ENCODE measurements at places on chromosomes 2 and 18.

- DNase-seq = no peak
Measured at GRCh38 chr2:215461836-215462532, 26.1 kb upstream of the FN1 start.

GRCh38 chr18:34345738-34346137 is 121.0 kb upstream of the NOL4 start:
- no peak for DNase-seq

- no peak for DNase-seq
Measured at GRCh38 chr2:26555246-26556133, 77.6 kb upstream of the OTOF start.

DNA sequence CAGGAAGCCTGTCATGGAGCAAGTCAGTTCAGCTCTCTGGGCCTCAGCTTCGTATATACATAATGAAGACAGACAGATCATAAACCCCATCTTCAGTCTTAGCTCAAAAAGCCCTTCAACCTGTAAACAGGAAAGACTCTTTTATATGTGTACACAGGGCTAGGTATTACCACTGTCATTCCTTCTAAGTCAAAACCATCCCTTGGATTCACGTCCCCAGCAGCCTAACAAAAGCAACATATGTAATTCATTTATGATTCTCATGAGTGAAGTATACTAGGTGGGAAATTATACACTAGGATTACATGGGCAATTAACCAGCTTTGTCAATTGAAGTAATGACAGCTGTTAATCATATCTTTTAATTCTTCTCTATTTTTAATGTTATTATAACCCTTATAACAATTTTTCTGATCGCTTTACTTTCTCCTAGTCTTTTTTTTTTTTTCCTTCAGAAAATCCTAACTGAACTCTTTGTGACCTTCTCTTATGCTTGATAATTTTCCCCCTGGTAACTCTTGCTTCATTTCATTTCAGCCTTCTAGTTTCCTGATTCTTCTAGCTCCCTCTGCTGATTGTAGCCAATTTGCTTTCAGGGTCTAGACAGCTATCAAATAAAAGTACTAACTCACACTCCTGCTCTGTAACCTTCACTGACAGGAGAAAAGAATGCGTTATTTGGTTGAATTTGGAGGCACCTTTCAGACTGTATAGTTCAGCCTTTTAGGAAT is 99.7 kb downstream of the RBM43 start:
- DNase-seq = no peak

- DNase-seq = no peak
Measured at GRCh38 chr18:33627114-33627513, 49.1 kb downstream of the ASXL3 start.

DNA sequence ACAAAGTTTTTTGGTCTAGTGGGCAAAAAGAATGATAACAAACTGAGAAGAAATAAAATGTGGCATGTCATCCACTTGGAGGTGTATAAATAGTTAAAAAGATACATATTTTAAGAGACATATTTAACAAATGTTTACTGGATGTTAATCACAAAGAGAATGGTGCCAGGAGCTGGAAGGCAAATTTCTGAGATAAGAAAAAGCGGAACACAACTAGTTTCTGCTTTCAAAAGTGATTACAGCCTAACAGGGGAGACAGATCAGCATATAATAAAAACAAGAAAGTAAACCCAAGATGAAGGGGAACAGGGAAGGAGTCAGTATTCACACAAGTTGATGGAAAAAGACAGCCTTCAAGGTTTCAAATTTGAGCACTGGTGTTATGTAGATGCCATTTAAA is 91.3 kb downstream of the OLA1 start:
- no peak for DNase-seq

All from stimulated activated CD4-positive, alpha-beta T cell treated with anti-CD3 and anti-CD28 coated beads, Interleukin-15, amount 100 ng/mL, for 48 hours (primary cell).